Brain (organoid and tissue), 16 donors: ENCODE measurements at places on chromosomes 3 and 15.
A peak's percentile ranks its signal among the peaks of the same experiment; 100 is the strongest.

- no peak for DNase-seq
These were observed 87.7 kb downstream of the RBPMS2 start for GRCh38 chr15:64687688-64688087.

DNA sequence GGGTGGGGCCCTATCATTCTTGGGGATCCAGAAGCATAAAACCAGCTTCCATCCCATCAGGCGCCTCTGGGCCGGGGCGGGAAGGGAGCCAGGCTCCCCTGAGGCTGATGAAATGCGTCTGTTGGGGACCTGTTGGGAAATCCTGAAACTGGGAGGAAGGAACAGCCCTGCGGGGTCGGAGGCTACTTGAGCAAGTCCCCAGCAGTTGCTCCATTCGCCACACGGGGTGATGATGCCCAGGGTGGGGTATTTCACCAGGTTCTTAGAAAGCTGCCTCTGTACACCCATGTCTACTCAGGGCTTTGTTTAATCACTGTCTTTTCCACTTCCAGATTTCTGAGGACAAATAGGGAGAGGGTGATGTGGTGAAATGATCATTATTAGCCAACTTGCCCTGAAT, 25.4 kb upstream of the TSEN2 start:
- no peak for DNase-seq

DNA sequence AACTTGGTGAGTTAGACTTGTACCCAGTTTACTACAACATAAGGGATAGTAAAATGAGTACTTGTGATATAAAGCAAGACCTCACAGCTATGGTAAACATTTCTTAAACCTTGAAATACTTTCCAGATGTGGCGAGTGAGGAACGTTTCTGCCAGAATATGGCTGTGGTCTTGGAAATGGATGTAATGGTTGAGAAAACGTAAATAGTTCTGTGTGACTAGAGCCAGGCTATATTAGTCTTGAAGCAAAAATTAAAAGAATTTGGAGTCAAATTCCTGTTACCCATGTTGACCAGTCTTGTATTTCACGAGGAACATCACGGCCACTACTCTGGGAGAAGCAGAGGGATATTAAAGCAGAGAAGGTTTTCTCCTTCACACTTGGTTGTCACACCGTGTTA, 15.3 kb downstream of the OR4F15 start:
- DNase-seq: no peak

GRCh38 chr3:29286478-29287240, 5.8 kb downstream of the RBMS3 start:
- no peak for DNase-seq

DNA sequence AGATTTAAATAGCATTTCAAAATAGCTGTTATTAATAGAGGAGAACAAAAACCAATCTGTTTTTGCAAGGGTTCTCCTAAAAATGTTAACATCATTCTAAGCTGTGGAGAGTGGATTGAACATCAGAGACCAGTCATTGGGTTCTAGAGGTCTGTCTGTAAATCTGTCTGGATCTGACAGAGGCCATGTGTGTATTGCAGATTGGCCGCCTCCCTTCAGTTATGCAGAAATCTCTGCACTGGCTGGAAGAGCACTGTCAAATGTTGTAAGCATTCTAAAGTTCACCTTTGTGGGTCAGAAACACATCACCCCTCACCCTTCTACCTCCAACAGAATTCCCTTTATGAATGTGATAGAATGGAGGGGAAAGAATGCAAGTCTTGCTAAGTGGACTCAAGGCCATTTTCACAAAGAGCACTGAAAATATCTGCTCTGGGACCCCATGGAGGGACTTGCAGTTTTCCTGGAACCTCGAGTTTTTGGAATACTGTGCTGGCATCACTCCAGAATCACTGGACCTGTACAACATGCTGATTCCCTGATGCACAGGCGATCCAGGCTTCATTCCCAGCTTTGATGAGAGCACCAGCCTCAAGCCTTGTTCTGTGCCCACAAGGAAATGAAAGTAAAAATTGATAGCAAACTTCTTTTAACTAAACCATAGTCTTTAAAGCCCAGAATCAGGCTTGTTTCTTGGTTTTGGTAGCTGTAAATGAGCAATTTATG, 8.4 kb downstream of the FAM81A start:
- no peak for DNase-seq

GRCh38 chr15:95556225-95556624, 774.3 kb upstream of the NR2F2 start:
- peak; percentile 58 for DNase-seq

- DNase-seq: no peak
These were observed 42.5 kb downstream of the PLXNA1 start for GRCh38 chr3:127025456-127025855.

GRCh38 chr15:39124155-39124552, 456.7 kb upstream of the THBS1 start:
- DNase-seq: no peak

- no peak for DNase-seq
These were observed 39.4 kb upstream of the FRMD4B start for GRCh38 chr3:69425249-69425648.
